ENCODE measurements at places on chromosomes 2 and 18. TPM values are rescaled to one million over a fixed set of nuclear protein-coding genes. Genes with fewer than 3 reads are reported as not detected.

The IFT172 gene
- total RNA-seq: 8.0 TPM

The TSHZ1 gene
- total RNA-seq: 7.2 TPM

The FAM237A gene
- total RNA-seq: not detected

The GPR39 gene
- 9.0 TPM for total RNA-seq

The MARCO gene
- 0.36 TPM for total RNA-seq

The RFTN2 gene
- not detected for total RNA-seq

The RAB17 gene
- 0.36 TPM for total RNA-seq

The CYS1 gene
- 1.3 TPM for total RNA-seq
